ENCODE measurements at places on chromosomes 12 and 14.

- no peak for DNase-seq
These were observed 66.6 kb downstream of the IFNG start for GRCh38 chr12:68092976-68093375.

DNA sequence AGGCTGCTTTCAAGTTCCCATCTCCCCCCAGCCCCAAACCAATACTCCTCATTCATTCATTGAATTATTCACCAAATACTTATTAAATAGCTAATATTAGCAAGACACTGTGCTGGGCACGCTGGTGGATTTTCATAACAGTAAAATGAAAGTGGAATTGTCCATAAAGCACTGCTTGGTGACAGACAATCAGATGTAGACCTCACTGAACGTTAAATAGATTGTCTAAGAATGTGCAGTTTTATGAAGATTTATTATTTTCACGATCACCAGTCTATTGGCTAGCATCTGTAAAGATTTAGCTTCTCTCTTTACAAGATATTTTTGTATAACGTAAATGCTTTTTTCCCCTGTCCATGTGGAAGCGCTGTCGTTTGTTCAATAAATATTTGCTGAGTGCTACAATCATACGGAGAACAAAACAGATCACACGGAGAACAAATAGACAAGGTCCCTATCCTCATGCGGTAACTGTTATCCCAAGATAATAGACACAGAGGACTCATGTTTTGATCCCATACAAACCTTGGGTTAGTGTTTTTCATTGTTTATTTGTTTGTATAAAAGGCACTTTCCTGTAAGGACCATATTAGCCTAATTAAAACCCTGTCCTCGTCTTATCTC, 397.6 kb downstream of the BCAT1 start:
- DNase-seq, result no peak

- no peak for DNase-seq
These were observed 13.4 kb downstream of the BTG1 start for GRCh38 chr12:92132288-92132687.

- DNase-seq, result no peak
These were observed 123.6 kb downstream of the SMOC1 start for GRCh38 chr14:70002589-70003346.

- no peak for DNase-seq
These were observed 610 bp upstream of the KMT2D start for GRCh38 chr12:49061157-49061650.

- no peak for DNase-seq
These were observed 48.7 kb upstream of the GARIN2 start for GRCh38 chr14:67140556-67140955.

DNA sequence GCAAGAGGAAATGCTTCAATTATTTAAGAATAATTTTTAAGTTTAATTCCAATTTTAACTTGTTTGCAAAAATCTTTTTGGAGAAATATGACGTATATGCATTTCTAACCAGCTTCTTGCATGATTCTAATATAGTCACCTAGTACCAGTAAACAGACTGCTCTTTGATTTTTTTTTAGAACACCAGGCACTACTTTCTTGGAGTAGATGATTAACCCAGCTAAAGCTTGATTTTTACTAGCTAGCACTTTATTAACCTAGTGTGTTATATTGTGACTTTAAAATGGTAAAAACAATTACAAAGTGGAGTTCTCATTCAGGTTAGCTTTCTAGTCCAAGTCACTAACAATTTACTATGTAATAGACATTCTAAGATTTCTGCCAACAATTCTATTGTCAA, 32.6 kb upstream of the FGD4 start:
- no peak for DNase-seq

GRCh38 chr12:11762723-11763326, 113.4 kb downstream of the ETV6 start:
- DNase-seq, result no peak

GRCh38 chr14:57835766-57836165, 30.1 kb downstream of the SLC35F4 start:
- DNase-seq, result no peak

DNA sequence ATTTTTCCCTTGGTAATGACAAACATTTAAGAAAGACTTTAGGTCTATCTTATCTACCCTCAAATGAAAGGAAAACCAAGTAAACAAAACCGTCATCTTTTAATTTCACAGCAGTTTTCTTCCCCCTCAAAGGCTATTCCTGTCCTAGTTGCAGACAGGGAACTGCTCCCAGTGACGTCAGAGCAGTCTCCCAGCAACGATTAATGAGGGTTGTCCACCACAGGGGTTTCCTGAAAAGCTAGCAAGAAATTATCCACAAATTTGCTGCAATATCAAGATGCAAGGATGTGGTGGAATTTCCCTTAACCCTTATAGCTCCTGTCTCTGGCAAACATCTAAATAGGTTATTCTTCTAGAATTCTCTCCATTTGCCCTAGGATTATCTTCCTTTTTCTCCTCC, 89.1 kb upstream of the STAC3 start:
- DNase-seq, result no peak

DNA sequence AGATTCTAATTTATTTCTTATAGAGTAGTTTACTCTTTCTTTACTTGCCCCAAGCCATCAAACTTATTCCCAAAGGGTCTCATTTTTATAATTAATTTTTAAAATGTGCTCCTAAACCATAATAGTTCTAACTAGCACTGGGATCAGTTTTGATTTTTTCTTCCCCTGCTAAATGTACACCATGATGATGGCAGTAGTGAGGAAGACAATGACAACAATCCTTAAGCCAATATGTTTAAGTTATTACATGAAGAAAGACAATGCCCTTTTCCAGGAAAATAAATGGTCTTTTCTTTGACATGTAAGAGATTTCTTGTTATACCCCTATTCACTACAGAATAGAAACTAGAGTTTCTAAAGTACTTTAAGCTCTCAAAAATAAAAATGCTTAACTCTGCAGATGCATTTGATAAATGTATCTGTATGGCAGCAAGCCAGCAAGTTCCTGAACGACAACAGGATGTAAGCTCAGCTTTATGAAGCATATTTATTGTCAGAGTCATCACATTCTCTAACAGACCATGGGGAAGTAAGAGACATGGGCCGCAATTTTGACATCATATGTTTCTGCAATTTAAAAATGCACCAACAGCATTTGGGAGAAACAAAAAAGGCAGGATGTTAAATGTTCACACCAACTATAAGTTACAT, 36.0 kb upstream of the SNX6 start:
- DNase-seq, result no peak

DNA sequence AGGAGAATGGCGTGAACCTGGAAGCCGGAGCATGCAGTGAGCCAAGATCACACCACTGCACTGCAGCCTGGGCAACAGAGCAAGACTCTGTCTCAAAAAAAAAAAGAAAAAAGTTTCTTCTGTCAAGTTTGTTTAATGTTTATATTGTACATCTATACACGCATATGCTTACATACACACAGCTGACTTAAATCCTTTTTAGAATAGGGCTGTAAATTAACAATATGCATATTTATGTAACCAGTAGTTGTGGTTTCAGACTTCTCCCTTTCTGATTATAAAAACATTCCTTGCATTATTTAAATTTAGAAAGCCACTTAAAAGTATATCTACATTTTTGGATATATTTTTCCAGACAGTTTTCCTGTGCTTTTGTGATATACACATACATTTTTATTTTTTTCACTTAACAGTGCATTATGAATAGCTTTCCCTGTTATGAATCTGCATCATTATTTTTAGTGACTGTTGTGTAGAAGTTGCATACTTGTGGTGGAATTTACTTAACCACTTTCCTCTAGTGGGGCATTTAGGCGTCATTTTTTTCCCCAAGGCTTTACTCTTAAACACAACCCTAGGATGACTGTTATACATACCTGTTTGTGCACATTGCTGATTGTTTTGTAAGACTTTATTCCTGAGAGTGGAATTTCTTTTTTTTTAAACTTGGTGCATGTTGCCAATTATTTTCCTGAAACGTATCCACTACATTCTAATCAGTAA, 29.4 kb downstream of the POLR3B start:
- no peak for DNase-seq

DNA sequence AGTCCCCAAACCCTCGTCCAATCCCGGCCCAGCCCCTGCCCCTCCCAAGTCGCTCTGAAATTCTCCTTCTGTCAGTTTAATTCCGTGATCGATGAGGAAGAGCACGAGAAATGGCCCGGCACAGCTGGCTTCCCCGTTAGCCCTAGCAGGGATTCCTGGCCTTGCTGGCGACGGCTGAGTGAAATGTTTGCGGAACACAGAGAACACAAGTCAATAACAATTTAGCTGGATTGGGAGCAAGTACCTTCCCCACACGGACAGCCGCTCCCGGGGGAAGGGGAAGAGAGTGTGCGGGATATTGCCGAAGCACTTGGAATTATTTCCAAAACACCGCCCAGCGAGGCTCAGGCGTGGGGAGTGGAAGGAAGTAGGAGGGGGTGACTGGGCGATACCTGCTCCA, 134.6 kb downstream of the RBM19 start:
- DNase-seq, result no peak

- DNase-seq, result no peak
These were observed 41.6 kb upstream of the LRIG3 start for GRCh38 chr12:58961906-58962305.

- DNase-seq, result no peak
These were observed 79.5 kb downstream of the ETV6 start for GRCh38 chr12:11729008-11729407.

GRCh38 chr12:113115455-113116126, 20.0 kb downstream of the RASAL1 start:
- no peak for DNase-seq

DNA sequence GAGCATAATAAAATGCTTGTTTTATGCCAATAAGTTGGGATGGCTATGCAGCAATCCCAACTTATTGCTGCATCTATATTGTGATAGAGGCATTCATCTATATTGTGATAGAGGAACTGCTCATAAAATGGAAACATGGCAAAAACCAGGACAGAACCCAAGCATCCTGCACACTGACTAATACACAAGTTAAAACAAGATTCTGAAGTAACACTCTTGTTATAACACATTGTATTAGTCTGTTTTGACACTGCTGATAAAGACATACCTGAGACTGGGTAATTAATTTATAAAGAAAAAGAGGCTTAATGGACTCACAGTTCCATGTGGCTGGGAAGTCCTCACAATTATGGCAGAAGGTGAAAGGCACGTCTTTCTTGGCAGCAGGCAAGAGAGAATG, 36.8 kb downstream of the KCNK10 start:
- DNase-seq, result no peak
